DMS53 (cell line): ENCODE measurements at places on chromosomes 11 and 22.

DNA sequence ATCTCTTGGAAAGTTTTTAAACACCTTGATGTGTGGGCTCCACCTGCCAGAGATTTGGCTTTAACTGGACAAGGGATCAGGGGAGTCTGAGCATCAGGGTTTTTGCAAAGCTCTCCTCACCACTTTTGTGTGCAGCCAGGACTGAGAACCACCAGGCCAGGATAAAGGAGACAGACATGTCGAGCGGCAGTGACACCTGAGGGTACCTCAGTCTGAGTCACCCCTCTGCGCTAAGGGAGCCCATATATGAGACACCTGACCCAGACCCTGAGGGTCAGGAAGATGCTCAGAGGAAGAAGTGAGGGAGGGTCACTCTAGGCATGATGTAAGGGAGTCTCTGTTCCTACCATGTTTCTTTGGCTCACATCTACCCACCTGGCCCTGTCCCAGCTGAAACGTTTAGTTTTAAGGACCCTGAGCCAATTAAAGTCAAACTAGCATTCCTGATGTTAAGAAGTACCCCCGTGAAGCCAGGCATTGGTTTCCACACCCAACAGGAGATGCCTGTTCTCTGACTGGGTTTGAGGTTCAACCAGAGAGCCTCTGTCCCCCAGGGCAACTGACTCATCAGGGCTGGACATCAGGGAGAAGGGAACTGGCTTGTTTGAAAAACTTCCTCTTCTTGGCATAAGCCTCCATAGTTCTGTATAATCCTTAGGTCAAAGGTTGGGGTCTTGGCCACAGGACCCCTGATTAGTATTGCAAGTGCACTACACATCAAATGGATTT, 72.4 kb upstream of the BIRC3 start:
- DNase-seq = no peak

GRCh38 chr11:34830035-34830434, 86.1 kb downstream of the APIP start:
- DNase-seq = peak; percentile 78

DNA sequence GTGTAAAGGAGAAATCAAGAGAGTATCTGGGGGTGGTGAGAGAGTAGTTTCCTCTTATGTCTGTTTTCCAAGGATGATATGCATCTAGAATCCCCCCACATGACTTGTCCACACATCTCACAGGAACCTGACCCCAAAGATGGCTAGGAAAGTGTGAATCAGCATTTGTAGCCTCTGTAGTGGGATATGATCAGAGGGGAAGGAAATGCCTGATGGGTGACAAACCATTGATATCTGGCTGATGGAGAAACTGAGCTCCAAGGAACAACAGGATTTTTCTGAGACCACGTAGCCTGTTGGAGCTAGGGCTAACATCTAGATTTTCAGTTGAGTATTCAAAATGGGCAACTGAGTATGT, 369.4 kb downstream of the DDX10 start:
- DNase-seq = no peak

DNA sequence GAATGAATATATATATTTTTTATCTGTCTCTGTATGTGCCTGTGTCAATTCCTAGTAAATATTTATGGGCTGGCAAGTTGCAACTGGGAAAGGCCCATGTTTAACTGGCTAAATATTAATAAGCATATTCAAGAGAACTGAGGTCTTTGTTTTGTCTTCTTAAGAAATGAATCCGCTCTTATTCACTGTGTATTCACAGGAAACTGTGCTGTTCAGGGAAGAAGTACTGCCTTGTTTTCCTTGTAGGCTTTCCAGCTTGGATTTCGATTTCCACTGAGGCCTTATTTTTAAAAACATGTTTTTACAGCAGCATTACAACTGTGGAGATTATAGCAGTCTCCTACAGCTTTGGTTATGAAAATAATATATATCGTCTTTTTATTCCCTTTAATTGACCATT, 64.7 kb downstream of the LDLRAD3 start:
- no peak for DNase-seq

DNA sequence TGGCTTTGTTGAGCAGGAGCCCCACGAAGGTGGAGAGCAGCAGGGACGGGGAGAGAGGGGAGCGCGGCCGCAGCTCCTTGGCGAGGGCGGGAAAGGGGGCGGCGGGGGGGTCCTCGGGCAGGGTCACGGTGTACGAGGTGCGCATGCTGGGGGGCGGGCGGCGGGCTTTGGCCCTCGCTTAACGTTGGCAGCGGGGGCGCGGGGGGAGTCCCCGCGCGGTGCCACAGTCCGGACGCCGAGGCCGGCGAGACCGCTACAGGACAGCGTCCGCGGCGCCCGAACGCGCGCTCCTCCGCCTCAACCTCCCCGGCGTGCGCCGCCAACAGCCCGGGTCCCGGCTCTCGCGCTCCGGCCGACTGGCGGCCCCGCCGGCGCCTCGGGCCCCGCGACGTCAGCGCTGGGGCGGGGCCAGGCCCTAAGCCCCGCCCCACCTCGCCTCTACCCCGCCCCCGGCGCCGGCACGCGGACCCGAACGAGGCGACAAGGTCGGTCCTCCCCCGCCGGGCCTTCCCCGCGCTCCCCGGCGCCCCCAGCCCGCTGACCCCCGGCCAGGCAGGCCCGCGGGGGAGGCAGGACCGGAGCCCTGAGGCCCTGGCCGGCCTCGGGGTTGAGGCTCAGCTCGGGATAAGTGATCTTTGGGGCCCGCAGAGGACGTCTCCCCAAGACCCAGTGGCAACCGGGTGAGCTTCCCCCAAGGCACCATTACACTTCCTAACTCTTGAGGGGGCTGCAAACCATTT, 17.5 kb downstream of the USP2 start:
- DNase-seq = peak; percentile 87

- no peak for DNase-seq
Measured at GRCh38 chr11:16902781-16903378, 111.3 kb downstream of the PLEKHA7 start.

DNA sequence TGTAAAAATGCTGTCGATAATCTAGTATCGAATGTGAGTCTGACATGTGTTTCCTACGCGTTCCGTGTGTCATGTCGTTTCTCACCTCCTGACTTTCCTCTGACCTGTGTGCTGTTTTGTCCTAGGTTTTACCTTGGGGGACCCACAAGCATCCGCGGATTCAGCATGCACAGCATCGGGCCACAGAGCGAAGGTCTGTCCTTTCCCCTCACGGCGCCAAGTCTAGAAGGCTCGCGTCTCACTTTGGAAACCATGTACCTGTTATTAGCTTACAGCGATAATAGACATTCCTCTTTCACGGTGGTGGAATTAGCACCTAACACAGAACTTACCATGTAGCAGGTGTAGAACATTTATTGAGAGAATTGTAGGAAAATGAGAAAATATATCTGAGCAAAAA, 28.6 kb downstream of the SAMM50 start:
- DNase-seq = no peak

DNA sequence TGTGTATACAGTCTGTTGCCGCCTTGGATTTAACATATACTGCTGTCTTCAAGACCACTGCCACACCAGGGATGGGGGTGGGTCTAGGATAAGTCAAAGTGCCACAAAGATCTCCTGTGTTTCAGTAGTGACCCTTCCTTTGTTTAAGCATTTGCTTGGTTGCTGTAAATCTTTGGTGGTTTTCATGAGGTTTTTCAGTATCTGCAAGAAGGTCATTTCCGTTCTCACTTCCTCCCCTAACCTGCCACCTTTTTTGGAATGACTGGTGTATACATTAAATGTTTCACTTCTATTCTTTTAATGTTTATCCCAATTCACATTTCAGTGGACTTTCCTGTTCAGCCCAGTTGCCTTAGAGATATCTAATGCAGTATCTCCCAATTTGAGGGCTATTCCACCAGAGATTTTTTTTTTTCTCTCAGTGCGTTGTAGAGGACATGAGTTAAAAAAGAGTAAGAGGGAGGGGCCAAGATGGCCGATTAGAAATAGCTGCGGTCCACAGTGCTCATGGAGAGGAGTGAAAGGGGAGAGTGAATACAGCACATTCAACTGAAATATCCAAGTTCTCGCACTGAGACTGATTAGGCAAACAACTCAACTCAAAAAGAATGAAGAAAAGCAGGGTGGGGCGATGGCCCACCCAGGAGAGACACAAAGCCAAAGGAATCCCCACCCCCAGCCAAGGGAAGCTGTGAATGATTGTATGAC, 43.2 kb downstream of the USP47 start:
- no peak for DNase-seq

- DNase-seq = peak; percentile 86
Measured at GRCh38 chr11:129625930-129626329, 189.7 kb upstream of the TMEM45B start.

DNA sequence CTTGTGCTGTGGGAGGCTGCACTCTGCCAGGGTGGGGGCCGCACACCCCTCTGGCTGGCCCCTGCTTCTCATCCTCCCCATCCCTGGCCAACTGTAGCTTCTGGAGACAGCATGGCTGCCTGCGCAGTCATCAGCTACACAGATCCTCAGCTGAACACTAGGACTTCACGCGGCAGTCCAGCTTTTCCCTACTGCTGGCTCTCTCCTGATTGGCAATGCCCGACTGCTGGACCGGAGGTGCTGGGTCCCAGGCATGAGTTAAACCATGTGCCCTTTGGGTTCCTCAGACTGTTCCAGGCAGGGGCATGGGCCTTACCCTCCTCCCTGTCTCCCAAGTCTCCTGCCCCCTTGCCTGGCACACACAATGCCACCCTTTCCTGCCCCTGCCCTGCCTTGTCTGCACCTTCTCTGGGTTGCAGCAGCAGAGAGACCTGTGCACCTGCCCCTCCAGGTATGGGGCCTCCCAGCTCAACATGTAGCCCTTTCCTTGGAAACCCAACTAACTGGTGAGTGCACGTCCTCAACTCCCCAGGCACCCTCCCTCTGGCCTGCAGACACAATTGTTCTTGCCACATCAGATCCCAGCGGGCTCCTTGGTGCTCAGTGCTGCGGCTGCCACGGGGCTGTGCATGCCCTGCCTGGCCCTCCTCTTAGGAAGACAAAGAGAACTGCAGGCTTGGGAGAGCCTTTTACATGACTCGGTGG, 1039.2 kb downstream of the TBC1D22A start:
- DNase-seq = no peak

DNA sequence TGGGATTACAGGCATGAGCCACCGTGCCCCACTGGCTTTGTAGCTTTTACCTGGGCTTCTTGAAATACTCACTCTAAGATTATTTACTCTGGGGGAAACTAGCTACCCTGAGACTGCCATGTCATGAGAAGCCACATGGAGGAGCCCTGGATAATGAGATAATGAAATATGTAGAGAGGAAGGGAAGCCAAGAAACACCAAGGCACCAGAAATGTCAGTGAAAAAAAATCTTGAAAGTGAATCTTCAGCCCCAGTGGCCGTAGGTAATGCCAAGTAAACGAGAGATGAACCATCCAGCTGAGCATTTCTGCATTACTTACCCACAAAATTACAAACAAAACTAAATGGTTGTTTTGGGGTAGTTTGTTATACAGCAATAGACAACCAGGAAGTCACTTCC, 125.6 kb downstream of the APIP start:
- peak; percentile 41 for DNase-seq

DNA sequence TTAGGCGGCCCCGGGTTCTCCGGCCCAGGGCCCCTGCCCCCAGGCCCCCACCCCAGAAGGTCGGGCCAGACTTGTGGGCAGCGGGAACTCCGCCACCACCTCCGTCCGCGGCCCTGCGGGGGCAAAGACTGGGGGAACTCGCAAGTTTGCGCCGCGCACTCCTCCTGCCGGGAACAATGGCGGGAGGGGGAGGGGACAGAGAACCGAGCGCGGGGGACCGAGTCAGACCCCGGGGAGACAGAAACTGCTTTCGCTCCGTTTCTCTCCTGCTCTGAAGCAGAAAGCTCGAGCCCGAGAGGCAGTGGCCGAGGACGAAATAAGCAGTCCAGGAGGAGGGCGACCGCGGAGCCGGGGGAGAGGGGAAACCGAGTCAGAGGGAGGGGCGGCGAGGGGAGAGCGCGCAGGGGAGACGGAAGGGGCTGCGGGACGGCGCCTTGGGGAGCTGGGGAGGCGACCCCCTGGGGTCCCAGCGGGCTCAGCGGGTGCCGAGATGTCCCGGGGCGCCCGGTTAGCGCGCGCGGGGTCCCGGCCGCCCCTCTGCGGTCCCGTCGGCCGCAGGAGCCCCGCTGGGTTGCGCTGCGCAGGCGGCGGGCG, 555 bp downstream of the TP53I11 start:
- peak; percentile 53 for DNase-seq
